Right renal pelvis (tissue), 4 donors: ENCODE measurements at places on chromosomes 11 and 22. TPM values are rescaled to one million over a fixed set of nuclear protein-coding genes. Genes with fewer than 3 reads are reported as not detected.

The UPK3A gene
- polyA plus RNA-seq, result 0.60 TPM

The CLCF1 gene
- polyA plus RNA-seq, result 5.1 TPM

The RAB36 gene
- 17.2 TPM for polyA plus RNA-seq

The SCGB1A1 gene
- polyA plus RNA-seq, result not detected

The MS4A15 gene
- polyA plus RNA-seq, result not detected

The MRGPRX3 gene
- not detected for polyA plus RNA-seq

The SLC29A2 gene
- 19.4 TPM for polyA plus RNA-seq

The PIH1D2 gene
- polyA plus RNA-seq, result 12.5 TPM

The TRIM6 gene
- 59.6 TPM for polyA plus RNA-seq

DNA sequence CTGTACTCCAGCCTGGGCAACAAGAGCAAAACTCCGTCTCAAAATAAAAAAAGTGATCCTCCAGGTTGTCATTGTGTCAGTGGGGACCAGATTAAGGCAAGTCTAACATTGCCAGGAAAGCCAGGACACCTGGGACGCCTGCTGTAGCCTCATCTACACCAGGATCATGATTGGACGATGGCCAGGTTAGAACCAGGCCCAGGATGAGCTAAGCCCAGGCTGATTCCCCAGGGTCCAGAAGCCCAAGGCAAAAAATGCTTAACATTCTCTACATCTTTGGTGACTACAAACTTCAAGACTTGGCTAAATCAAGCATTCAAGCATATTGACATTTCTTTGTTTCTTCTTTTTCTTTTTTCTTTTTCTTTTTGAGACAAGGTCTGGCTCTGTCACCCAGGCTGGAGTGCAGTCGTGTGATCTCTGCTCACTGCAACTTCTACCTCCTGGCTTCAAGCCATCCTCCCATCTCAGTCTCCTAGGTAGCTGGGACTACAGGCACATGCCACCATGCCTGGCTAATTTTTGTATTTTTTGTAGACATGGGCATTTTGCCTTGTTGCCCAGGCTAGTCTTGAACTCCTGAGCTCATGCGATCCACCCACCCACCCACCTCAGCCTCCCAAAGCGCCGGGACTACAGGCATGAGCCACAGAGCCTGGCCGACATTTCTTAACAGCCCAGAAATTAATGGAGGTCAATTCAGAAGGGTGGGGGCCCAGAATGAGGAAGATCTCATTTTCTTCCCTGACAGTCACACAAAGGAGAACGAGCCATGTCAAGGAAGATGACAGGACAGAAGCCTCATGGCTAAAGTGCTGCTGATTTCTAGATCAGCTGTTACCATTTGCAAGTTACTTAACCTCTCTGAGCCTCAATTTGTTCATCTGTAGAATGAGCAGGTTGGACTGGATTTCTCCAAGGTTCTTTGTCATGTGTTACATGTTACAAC is 12.5 kb upstream of the PTPRJ start:
- DNase-seq, result no peak

DNA sequence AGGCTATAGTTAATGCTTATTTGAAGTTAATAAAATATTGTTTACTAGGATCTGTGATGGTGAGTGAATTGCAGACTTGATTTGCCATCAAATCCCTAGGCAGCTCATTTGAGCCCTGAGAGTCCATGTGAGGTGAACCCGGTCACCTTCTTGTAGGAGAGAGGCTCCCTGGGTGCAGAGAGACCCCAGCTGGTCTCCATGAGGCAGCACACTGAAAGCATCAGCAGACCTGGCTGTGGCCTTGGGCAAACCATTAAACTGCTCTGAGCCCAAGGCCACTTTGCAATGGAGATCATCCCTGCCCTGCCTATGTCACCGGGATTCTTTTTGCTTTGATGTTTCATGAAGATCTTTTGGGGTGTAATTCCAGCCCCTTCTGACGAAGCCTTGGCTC is 125.2 kb downstream of the MICAL2 start:
- no peak for DNase-seq

DNA sequence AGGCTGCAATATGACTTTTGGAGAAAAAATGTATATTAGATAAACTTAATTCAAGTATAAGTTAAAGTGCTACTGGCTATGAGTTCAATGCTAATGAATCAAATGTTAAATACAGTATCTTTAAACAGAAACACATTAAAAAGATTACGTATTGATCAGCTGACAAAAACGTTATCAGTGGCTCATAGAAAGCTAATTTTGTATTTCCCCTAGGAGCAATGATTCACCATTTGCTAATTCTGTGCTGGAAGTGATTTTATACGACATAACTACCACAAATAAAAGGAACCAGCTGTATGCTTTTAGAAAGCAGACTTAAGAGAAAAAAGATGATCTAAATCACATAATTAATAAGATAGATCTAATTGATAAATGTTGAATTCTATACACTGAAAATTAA is 43.6 kb downstream of the MRE11 start:
- no peak for DNase-seq

DNA sequence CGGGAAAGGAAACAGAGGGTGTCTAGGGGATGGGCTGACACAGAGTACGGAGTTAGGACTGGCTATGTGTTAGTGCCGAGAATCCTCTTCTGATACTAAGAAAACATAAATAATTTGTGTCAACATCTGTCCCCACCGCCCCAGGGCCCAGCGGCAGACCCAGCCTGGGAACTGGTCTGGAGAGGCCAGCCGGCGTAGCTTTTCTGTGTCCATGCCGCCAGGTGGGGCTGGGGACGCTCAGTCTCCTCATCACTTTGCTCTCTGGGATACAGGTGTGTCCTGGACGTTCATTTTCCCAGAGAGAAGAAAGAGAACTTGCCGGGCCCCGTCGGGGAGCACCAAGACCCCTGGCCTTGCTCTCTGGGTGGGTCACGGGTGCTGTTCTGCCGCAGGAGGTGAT is 54.7 kb downstream of the WNT7B start:
- DNase-seq, result no peak

- no peak for DNase-seq
Measured at GRCh38 chr11:81963018-81963417, 770.6 kb downstream of the FAM181B start.

DNA sequence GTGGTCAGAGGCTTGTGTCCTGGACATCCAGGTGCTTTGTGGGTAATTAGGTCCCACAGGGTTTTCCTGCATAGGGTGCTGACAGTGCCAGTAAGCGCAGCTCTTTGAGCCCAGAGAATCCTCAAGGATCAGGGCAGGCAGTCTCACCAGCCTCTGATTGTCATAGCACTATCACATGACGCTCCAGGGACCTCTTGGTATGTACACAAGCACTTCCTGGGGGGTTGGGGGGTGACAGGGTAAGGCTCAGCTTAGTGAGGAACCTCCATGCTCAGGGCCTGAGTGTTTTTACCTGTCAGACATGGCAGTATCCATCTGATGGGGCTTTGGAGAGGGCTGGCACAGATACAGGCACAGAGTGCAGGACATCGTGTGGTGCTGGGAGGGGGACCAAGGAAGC is 27.9 kb upstream of the SUSD2 start:
- no peak for DNase-seq

DNA sequence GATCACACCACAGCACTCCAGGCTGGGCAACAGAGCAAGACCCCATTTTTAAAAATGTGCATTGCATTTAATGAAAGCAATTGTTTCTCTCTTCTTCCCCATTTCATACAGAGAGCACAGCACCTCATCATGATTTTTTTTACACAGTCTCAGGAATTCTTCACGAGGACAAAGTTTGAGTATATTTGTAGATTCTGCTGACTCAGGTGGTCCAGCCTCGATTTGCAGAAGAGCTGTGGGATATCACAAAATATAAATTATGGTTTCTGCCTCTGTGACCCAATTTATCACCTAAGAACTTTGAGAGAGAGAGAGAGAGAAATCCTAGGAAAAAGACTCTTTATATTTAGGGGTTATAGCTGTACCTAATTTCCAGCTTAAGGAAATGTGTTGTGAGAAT is 19.8 kb downstream of the CASP5 start:
- no peak for DNase-seq

DNA sequence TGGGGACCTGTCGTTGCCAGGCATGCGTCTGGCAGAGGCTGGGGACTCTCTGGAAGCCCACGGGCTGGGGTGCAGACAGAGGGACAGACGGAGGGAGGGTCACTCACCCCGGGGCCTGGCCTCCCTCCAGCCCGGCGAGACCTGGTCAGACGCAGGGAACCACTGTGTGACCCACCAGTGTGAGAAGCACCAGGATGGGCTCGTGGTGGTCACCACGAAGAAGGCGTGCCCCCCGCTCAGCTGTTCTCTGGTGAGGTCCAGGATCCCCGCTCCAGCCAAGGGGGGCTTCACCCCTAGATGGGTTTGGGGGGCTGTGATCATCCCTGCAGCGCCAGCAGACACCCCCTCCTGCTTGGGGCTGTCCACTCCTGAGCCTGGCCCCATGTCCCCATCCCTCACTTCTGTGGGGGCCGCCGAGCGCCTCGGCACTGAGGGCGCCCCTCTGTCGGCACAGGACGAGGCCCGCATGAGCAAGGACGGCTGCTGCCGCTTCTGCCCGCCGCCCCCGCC is 23.6 kb upstream of the MUC5B start:
- no peak for DNase-seq

DNA sequence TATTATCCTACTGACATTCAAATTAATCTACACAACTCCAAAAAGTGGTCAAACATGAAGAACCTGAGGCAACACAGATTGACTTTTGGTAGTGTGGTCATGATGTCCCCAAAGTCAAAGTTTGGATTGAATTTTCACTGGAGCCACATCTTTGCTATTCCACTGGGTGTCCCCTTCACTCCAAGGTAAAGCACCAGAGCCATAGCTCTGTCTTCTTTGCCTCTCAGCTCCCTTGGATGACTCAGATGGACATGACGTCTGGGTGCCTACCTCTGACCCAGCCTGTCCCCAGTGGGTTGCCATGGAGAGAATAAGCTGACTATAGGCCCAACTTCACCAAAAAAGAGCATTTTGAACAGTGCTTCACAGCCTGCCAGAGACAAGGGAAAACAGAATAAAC is 57.4 kb upstream of the ARHGAP42 start:
- no peak for DNase-seq

- DNase-seq, result no peak
Measured at GRCh38 chr22:38086942-38087341, 3.0 kb upstream of the SLC16A8 start.

DNA sequence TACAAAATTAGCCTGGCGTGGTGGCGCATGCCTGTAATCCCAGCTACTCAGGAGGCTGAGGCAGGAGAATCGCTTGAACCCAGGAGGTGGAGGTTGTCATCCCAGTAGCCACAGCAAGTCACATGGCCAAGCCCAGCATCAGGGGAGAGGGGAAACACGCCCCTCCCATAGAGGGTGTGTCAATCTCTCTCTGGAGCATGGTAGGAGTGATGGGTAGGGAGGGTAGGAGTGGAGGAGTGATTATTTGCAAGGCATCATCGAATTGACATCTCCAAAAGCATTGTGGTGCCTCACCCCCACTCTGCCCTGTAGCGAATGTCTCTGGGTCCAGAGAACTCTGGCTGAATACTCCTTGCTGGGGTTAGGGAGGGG is 6.1 kb upstream of the SSTR3 start:
- DNase-seq, result no peak

DNA sequence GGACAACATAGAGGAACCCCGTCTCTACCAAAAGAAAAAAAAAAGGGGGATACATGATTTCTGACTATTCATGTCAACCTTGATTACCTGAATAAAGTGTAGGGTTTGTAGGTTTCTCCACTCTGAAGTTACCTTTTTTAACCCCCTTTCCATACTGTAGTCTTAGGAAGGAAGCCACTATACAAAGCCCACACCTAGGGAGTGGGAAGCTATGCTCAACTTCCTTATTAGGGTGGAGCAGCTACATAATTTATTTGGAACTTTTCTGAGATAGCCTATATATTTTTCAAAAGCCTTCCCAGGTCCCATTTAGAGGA is 582 bp upstream of the ATP6V1E1 start:
- no peak for DNase-seq

DNA sequence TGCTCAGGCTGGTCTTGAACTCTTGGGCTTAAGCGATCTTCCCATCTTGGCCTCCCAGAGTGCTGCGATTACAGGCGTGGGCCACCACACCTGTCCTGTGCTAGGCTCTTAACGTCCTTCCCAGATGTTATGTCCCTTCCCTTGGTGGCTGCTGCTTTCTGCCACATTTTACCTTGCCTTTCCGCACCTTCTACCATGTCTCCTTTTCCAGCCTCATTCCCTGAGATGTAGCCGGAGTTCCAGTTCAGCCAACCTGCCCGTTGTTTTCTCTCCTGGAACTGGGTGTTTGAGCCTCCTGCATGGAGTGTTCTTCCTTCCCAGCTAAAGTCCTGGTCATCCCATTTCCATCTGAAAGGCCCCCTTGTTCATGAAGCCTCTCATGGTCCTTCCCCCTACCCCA is 95.3 kb downstream of the PTPRJ start:
- DNase-seq, result no peak

DNA sequence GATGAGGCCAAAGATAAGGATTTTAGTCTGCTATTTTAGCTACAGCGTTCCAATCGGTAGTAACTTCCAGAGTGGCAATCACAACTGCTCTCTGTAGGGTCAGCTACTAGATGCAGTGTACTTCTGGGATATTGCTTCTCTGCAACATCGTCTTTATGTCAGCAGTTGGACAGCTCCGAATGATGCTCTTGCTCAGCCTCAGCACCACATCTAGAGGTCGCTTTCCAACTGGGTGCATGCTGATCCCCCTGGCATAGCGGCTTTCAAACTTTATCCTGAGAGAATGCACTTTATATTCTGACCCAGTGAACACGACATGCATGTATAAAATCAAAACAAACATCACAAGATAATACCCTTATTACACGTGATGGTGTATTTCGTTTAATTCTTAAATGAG is 219.6 kb downstream of the C11orf87 start:
- DNase-seq, result peak; percentile 28

GRCh38 chr11:119843877-119844276 is 114.9 kb upstream of the NECTIN1 start:
- DNase-seq, result no peak

- no peak for DNase-seq
Measured at GRCh38 chr11:119795690-119796089, 66.7 kb upstream of the NECTIN1 start.

- DNase-seq, result peak; percentile 75
Measured at GRCh38 chr11:10366568-10367331, 61.9 kb downstream of the ADM start.

GRCh38 chr11:69244266-69244665 is 49.7 kb upstream of the MYEOV start:
- DNase-seq, result no peak

DNA sequence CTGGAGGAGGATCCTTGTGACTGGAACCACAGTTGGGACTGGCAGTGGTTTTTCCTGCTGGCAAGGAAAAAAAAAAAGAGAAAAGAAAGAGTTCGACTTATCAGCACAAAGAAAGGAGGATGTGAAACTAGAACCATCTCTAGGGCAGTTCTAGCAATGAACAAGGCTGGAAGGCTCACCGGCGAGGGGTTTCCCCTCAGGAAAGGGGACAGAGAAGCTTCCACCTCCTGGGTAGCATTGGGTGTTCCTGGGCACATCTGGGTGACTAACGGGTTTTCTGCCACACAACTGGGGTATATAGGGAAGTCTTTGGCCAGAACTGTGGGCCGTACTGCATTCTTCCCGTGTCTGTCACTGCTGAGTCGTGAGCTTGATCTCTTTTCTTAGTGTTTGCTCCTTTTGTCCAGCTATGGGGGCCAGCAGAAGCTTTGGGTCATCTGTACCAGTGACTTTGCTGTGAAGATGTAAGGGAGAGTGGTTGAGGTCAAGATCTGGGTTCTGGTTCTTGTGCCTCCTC is 109.4 kb upstream of the OR4B1 start:
- no peak for DNase-seq
